ENCODE measurements at places on chromosomes 5 and 9.
A peak's percentile ranks its signal among the peaks of the same experiment; 100 is the strongest.

- DNase-seq, result no peak
These were observed 19.9 kb downstream of the RXRA start for GRCh38 chr9:134346151-134346550.

DNA sequence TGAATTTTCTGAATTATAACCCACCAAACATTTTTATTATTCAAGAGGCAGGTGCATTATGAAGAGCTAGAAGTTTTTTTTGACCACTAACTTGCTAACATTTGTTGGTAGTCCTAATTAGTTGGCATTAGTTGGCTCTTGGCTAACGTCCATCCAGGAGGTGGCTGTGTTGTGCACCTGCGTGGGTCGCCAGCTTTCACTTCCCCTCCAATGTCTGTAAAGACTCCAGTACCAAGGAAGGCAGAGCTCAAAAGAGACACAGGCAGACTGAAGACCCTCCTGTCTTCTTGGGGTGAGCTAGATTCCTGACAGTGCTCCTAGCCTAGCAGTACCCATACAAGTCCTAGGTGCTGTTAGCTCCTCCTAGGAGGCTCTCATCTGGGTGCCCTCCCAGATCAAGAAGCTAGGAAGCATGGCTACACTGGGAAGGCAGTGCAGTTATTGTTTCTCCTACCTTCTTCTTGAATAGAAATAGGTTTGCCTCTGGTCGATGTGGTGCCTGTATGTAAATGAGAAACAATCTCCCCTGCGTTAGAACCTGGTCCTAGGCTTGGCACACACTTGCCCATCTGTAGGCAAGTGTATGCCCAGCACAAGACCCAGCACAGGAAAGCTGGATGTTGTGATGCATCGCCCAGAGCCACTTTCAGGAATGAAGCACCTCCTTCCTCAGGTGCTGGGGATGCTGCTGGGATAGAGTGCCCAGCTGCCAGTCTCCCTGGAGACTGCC is 190.9 kb downstream of the ICE1 start:
- no peak for DNase-seq

DNA sequence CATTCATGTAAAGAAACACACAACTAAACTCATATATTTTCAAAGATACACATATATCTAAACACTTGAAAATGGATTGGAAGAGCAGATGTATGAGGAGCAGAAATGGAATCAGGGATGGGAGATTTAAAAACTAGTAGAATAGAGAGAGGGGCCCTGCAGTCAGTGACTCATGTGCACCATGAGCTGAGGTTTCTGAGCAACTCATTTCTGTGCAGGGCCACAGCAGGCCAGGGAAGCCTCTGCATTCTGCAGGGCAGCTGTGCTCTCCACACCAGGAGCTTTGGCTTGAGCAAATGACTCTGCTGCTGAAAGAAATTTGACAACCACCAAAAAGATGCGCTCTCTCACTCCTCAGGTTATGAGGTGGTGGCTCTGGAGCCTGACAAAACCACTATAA is 27.1 kb downstream of the LHX6 start:
- no peak for DNase-seq

GRCh38 chr9:110837401-110838005 is 168.9 kb downstream of the MUSK start:
- DNase-seq, result no peak

DNA sequence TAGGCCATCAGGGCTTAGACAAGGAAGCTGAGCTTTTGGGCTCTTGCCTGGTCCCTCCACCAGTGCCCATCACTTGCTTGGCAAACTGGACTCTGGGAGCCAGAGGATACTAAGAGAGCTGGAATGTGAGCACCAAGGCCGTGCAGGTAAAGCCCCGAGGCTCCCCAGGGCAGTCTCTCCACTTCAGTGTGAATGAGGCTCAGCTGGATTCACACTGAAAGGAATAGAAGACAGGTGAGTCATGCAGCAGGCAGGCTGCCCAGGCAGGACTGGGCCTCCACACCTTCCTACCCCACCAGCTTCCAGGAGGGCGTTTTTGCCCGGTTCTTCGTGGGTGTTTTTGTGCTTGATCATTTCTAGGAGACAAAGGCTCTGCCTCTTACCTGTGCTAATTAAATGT is 7.3 kb upstream of the CTSV start:
- peak; percentile 96 for DNase-seq

DNA sequence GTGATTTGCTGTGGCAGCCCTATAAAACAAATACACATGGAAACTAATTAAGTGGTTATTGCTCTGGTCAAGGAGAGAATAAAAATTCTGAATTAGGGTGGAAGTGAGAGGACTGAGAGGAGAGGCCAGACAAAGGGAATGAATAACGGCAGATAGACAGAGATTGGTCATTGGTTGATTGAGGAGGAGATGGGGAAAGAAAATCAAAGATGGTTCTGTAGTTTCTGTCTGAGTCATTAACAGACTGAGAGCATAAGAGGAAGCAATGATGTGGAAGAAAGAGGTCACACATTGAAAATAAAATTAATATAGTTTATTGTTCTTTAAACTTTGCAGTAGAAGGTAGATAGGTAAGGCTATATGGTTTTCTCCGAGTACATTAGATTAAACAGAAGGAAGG is 469.8 kb downstream of the ACTL7B start:
- no peak for DNase-seq

DNA sequence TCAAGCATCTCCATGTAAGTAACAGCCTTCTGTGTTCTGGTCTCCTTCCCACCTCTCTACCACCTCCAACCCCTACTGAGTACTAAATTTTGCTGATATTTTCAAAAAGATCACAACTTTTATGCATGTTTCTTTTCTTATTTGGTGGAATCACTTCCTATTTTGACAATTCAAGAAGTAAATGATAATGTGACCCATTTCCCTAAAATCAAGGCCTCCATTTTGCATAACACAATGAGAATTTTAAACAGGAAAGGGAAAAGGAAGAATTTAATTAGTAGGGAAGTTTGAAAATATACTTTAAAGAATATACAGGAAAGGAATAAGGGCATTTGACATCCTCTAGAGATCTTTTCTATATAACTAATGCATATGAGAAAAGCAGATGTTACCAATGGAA is 212.9 kb upstream of the RASA1 start:
- no peak for DNase-seq

DNA sequence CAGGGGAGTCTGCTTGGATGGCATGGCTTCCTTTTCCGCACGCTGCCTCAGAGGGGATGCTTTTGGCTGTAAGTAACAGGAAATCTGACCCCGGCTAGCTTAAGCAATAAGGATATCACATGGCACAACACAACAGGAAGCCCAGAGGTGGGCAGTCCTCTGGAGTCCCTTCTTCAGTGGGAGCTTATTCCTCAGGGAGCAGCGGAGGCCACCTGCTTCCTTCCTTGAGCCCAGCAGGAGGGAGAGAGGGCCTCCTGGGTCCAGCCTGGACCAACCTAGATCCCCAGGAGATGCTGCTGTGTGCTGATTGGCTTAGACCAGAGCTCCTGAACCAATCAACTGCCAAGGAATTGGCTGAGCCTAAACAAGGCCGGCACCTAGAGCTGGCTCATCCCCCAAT is 66.3 kb downstream of the C9orf50 start:
- no peak for DNase-seq

DNA sequence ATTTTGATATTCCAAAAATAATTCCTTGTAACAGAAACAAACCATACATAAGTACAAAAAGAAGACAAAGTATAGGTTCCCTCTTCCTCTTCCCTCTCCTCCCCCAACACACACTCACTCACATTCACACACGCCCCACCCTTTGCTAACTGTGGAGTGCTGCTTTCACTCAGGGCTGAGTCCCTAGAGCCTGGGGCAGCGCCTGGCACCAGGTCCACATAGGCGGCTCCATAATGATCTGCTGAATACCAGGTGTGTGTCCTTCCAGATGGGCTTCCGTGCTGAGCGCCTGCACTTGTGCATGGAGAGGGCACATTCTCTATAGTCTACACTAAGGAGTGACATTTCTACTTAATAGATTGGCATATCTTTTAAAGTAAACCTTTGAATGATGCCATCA is 3.7 kb downstream of the SEMA4D start:
- DNase-seq, result no peak

- no peak for DNase-seq
These were observed 1603.5 kb upstream of the C9orf72 start for GRCh38 chr9:29176786-29177185.

GRCh38 chr5:96493219-96493790 is 60.3 kb upstream of the PCSK1 start:
- DNase-seq, result no peak

GRCh38 chr9:15361737-15362136 is 54.7 kb upstream of the TTC39B start:
- no peak for DNase-seq

DNA sequence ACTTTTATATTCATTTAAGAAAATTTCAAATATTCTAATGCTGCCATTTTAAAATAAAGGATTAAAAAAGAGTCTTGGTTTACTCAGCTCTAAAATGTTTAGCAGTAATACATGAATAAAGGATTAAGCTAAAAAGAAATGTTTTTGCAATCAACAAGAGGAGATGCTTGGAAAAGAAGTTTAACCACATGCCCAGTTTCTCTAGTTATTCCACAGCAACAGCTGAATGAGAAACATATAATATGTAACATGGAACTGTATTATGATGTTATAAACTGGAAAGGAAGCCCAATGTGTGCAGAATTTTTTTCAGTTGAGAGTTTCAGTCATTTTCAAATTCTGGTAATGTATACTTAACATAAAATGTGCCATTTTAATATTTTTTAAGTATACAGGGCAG is 76.5 kb upstream of the ALDH1A1 start:
- no peak for DNase-seq

DNA sequence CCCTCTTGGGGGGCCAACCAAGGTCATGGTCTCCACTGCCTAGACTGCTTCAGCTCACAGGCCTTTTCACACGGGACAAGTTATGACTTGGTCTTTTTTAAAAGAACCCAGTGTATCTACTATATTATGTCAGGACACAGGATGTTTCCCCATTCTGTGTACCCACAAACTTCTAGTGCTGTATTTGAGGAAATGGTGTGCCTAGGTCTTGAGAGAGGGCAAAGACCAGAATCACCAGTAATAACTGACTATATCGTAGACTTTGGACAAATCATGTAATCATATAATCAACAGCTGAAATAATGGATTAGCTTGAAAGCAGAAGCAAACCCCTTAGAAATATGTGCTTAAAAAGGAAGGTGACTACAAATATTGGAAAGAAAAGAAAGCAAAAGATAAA is 133.3 kb downstream of the ARL15 start:
- DNase-seq, result no peak

Measured in epithelial cell of prostate (primary cell).